AG20443 (cell line): ENCODE measurements at places on chromosomes 2 and 18.
A peak's percentile ranks its signal among the peaks of the same experiment; 100 is the strongest.

GRCh38 chr18:56748698-56749268 lies 97.6 kb downstream of the WDR7 start:
- DNase-seq: peak; percentile 37

- no peak for DNase-seq
These were observed 1597.5 kb upstream of the PIK3C3 start for GRCh38 chr18:40357536-40357935.

DNA sequence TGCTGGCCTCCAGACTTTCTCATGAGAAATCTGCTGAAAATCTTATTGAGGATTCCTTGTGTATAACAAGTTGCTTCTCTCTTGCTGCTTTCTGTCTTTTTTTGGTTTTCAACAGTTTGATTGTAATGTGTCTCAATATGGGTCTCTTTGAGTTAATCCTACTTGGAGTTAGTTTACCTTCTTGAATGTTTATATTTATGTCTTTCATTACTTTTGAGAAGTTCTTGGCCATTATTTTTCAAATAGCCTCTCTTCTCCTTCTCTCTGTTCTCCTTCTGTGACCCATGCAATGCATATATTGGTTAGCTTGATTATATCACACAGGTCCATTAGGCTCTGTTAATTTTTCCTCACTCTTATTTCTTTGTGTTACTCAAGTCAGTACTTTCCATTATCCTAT lies 67.4 kb upstream of the ADAM23 start:
- no peak for DNase-seq

DNA sequence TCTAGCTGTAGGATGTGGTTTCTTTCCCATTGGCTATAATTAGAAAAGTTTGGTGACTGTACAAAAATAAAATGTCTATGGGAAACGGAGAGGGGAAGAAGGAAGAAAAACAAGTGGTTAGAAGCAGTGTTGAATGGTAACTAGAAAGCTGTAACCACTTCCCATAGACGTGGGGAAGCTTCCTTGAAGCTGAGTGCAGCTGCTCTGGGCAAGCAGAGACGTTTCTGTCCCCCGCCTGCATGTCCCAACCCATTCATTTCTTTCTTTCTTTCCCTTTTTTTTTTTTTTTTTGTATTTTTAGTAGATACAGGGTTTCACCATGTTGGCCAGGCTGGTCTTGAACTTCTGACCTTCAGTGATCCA lies 367.8 kb upstream of the HS6ST1 start:
- DNase-seq: no peak

- DNase-seq: no peak
These were observed 19.2 kb upstream of the ASXL2 start for GRCh38 chr2:25897506-25897905.

- no peak for DNase-seq
These were observed 98.3 kb upstream of the ID2 start for GRCh38 chr2:8583400-8584173.

- DNase-seq: peak; percentile 80
These were observed 145.0 kb downstream of the TTC27 start for GRCh38 chr2:32772638-32773447.

GRCh38 chr18:63410792-63411191 lies 11.5 kb downstream of the VPS4B start:
- DNase-seq: peak; percentile 58

DNA sequence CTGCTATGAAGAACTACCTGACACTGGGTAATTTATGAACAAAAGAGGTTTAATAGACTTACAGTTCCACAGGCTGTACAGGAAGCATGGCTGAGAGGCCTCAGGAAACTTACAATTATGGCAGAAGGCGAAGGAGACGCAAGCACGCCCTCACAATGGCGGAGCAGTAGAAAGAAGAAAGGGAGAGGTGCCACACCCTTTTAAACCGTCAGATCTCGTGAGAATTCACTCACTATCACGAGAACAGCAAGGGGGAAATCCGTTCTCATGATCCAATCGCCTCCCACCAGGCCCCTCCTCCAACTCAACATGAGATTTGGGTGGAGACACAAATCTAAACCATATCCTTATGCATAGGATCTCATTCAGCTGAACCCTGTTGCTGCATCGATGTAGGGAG lies 84.6 kb upstream of the ZNF532 start:
- no peak for DNase-seq

DNA sequence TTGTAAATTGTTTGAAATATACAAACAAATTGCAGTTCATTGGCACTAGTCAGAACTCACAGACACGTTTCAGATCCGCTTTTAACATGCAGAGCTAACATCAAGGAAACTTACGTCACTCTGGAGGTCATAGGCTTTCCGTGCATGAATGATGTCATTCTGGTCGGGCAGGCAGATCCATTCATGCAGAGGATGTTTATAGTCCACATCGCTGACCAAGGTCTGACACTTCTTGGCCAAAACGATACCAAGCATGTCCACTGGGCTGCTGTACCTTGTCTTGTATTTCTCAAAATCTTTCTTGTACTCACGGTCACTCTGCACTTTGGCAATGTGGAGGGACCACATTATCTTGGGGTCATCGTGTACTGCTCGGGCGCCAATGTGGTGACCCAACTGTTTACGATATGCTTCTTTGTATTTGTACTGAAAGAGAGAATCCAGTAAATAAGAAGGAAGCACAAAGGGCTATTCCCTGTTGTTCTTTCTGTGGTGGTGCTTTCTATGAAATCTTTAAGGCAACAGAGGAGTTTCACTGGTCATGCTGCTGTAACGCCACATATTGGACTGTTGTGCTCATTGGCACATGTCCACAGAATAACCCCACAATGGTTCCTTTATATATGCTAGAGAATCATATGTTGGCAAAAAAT lies 114.8 kb downstream of the NEB start:
- no peak for DNase-seq

DNA sequence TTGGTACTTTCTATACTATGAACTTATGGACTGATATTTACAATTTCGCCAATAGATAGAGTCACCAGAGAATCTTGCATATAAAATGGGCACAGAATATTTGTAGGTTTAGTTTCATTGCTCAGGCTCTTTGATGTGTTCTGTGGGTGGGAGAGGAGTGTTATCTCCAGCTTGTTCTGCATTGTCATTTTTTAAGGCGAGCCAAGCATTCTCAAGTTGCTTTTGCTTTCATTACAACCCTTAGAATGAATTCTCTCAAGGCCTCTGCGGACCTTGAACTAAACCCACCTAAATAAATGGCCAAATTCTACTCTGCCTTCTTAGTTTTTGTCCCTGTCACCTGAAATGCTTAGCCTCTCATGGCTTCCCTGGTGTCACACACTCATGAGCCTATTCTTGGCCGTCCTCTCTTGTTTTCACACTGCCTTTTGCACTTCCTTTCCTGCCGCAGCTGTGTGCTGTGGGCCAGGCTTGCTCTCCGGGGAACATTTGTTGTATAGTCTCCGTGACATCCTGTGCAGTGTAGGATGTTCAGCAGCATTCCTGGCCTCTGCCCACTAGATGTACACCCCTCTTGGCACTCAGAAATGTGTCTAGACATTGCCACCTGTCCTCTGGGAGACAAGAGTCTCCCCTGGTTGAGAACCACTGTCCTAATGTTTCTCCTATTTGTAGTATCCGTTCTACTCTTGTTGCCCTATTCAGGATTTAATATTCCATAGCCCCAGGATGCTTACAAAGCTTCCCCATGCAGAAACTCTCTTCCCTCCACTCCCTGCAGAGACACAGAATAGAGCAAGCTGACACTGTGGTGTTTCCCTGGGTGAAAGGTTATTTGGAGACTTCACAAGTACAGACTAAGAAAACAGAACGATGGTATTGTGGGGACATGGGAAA lies 255.6 kb downstream of the PTPRM start:
- no peak for DNase-seq

GRCh38 chr2:67845621-67846369 lies 217.0 kb downstream of the C1D start:
- DNase-seq: no peak

DNA sequence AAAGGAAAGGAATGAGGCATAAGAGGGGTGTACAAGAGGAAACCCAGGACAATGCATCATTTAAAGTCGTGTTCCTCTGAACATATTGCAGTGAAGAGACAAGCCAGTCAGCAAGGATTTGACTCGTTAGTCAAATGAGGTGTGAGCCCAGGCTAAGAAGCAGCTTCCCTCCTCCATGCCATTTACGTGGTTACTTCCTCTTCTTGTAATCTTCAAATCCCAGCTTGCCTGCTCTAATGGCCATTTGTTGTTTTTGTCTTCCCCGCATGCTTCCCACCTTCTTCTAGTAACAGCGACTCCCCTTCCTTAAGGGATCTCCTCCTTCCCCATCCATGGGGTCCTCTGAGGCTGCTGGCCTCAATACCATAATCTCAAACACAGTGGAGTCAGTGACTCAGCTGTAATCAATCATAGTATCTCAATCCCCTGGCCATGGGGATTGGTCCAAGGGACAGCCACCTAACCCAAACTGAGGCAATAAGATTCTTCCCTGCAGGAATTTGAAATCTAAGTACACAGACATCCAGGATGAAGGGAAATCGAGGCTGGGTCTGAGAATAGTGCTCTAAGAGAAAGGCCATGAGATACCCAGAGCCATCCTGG lies 37.6 kb downstream of the SLC14A1 start:
- DNase-seq: no peak

GRCh38 chr2:138474100-138474825 lies 27.3 kb upstream of the SPOPL start:
- no peak for DNase-seq

DNA sequence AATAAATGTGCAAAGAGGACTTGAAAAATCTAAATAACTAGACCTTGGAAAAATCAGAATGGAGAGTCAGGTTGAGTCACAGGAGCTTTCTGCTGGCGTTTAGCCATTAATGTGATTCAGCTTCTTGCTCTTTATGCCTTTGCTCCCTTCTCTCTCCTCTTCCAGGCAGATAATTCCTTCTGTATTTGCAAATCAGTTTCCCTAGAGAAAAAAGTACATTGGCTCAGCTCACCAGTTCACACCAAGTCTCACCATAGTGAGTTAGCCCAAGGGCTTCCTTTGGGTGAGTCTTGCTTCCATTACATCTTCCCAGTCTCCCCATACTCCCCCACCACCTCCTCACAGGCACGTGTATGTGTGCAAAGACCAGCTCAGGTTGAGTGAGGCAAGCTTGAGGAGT lies 73.6 kb downstream of the CYBRD1 start:
- DNase-seq: peak; percentile 83

DNA sequence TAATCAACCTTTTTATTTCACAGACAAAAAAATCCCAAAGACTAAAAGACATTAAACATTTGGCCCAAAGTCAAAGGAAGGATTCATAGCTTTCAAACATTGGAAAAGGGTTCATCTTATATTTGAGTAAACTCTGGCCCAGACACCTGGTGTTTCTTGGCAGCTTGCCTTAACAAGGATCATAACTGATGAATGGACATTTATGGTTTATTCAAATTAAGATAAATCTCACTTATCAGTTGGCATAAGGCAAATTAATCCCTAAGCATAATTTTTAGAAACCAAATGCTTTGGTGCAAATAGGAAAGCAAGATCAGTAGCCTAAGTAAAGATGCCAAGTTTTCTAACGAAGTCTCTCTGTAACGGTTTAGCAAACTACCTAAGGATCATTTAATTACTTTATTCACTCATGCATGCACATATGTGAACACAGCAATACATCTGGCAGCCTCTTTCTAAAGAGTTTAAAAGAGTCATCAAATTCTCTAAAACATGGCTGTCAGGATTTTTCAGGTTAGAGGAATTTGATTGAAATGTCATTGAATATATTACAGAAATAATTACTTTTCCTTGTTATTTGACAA lies 323.4 kb upstream of the RBMS1 start:
- DNase-seq: no peak

GRCh38 chr2:27992787-27993401 lies 102.4 kb downstream of the BABAM2 start:
- DNase-seq: peak; percentile 57

DNA sequence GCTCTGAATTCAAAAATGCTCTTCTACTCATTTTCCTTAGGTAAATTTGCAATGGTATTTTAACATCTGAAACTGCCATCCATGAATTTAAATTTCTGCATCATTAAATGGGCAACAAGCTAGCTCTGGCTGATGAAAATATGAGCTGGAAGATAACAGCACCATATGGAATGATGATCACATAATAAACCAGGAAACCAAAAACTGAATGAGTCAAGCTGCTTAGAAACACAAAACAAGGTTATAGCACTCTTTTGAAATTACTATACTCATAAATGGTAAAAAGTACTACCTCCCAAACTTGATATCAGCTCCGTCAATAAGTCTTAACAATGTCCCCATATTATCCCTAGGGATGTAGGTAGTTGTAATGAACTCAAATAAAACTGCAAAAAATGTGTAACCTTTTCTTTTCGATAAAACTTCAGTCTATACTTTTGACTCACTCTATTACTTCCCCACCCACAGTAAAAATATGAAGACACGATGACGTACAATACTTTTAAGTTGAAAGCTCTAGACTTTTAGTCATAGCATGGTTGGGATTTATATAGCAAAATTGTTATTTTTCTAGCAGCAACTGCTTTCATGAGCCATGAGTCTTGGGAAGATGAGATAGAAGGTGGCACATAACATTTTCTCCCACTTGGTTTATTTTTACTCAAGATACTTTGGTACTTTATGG lies 396.7 kb downstream of the CDH2 start:
- no peak for DNase-seq

- DNase-seq: no peak
These were observed 4.8 kb upstream of the SNED1 start for GRCh38 chr2:240993446-240994170.

DNA sequence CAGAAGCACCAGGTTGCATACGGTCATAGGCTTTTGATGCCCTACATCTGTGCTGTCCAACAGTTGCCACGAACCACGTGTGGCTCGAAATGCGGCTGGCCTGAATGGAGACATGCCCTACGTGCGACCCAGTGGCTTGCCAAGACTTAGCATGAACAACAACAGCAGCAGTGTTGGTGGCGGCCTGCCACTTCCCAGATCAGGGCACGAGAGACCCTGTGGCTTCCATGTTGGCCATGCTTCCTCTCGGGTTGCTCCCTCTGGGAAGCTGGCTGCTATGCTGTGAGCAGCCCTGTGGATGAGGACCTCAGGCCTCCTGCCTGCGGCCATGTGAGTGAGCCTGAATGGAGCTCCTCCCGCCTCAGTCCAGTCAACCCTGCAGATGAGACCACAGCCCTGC lies 212.3 kb downstream of the HDAC4 start:
- DNase-seq: no peak

- peak; percentile 27 for DNase-seq
These were observed 624 bp upstream of the MAP4K3 start for GRCh38 chr2:39437522-39438296.

- no peak for DNase-seq
These were observed 2.2 kb downstream of the COL5A2 start for GRCh38 chr2:189177251-189177840.

- no peak for DNase-seq
These were observed 967.0 kb upstream of the NRXN1 start for GRCh38 chr2:51998890-51999289.

DNA sequence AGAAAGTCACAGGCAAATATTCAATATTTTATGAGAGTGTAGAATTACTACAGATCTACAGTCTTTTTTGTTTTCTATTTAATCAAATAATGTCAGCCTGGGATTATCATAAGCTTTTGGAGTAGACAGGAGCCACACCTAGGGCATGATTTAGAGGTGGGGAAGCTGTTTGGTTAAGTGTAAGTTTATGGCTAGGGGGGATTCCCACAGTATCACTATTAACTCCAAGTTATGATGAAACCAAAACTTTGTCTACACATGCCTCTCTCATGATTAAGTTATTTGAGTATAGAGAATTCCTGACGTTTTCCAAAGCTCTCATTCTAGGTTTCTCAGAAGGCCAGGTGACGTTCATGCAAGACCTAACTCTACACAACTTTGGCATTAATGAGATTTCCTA lies 2.1 kb downstream of the SERPINB10 start:
- no peak for DNase-seq

GRCh38 chr2:223075301-223076270 lies 23.6 kb downstream of the KCNE4 start:
- DNase-seq: no peak
